ENCODE measurements at places on chromosomes 11 and 22. TPM values are rescaled to one million over a fixed set of nuclear protein-coding genes. Genes with fewer than 3 reads are reported as not detected.

Gene SELENOM
- polyA plus RNA-seq, result 6.3 TPM

Gene DLG2
- polyA plus RNA-seq, result 179 TPM

Gene PHETA2
- polyA plus RNA-seq, result 0.22 TPM

Gene FAM180B
- not detected for polyA plus RNA-seq

Gene RAB36
- 3.2 TPM for polyA plus RNA-seq

Gene ANO1
- not detected for polyA plus RNA-seq

Gene IGSF9B
- polyA plus RNA-seq, result 2.3 TPM

Gene OR6A2
- 0.05 TPM for polyA plus RNA-seq

Gene KCNK4
- polyA plus RNA-seq, result 1.0 TPM

Gene VPREB3
- not detected for polyA plus RNA-seq

Gene FOLH1
- not detected for polyA plus RNA-seq

Gene SMARCB1
- 97.5 TPM for polyA plus RNA-seq

Gene NECTIN1
- polyA plus RNA-seq, result 5.6 TPM

Gene GLYAT
- polyA plus RNA-seq, result not detected

Gene OR52E4
- not detected for polyA plus RNA-seq

Gene MS4A12
- polyA plus RNA-seq, result not detected

Gene KRTAP5-2
- not detected for polyA plus RNA-seq

Gene TESMIN
- not detected for polyA plus RNA-seq

Gene MRTFA
- polyA plus RNA-seq, result 25.6 TPM

Gene PHLDA2
- not detected for polyA plus RNA-seq

Gene GRK2
- polyA plus RNA-seq, result 47.3 TPM

Gene LDHAL6A
- not detected for polyA plus RNA-seq

Gene WT1
- not detected for polyA plus RNA-seq

All from neural cell (in vitro differentiated cells).